ENCODE measurements at places on chromosomes 13 and 19.

DNA sequence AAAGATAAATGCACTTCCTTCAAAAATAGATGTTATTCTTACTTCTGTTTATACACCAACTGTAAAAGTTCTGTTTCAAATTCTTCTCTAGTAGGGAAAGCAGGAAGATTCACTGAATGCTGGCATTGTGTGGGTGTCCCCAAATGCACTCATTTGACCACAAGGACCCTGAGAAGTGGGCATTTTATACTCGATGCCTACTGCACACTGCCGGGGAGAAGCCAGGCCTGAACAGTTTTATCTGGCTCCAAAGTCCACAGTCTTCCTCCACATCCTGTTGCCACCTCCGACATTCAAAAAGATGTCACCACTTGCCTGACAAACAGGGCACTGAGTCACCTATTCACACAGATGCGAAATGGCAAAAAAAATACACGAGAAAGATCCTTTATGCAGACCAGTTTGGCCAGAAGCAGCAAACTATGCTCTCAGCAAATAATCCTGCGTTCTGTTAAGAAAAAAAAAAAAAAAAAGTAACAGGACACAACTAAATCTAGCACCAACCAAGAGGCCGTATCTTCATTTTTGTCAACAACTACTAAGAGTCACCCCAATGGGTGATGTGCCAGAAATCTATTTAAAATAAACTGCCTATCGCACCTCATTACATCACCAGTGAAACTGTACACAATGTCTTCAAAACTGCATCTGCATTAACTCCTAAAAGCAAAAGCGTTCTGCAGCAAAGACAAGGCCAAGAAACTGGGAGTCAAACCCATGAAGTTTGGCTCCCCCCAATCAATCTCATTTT lies 6.2 kb downstream of the ZC3H4 start:
- peak; percentile 54 for DNase-seq

DNA sequence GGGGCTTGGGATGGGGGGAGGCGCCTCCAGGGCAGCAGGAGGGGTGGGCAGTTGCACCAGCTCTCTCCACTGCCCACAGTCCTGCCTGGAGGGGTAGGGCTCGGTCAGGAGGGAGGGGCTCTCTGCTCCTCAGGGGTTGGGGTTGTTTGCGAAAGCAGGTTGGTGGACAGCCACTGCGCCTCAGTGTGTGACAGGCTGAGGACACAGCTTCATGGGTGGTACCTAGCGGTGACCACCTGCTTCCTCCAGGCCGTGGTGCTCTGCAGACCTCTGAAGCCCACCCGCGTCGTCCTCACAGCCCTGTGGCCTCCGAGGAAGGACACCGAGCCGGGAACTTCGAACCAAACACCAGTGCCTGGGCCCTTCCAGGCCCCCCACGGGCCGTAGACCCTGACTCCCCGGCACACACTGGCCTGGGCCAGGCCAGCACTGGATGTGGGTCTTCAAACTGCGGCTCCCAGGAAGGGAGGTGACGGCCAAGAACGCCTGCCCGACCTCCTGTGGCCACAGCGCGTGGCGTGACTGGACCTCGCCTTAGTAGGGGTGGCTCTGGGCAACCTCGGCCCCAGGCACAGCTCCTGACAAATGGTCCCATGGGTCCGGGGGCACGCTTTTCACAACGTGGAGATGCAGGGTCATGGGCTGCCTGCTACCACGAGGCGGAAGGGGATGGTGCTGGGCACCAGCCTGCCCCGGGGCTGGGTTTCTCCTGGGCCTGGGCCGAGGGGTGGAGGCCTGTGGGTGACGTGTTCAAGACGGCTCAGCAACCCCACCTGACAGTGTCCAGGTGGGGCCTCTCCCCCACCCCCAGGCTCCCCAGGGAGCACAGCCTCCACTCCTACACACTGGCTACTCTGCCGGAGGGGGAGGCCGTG lies 173.2 kb downstream of the KDM4B start:
- no peak for DNase-seq

- DNase-seq, result no peak
These were observed 12.4 kb downstream of the SBNO2 start for GRCh38 chr19:1161716-1162115.

GRCh38 chr13:79803296-79803695 lies 322.3 kb downstream of the NDFIP2 start:
- DNase-seq, result no peak

DNA sequence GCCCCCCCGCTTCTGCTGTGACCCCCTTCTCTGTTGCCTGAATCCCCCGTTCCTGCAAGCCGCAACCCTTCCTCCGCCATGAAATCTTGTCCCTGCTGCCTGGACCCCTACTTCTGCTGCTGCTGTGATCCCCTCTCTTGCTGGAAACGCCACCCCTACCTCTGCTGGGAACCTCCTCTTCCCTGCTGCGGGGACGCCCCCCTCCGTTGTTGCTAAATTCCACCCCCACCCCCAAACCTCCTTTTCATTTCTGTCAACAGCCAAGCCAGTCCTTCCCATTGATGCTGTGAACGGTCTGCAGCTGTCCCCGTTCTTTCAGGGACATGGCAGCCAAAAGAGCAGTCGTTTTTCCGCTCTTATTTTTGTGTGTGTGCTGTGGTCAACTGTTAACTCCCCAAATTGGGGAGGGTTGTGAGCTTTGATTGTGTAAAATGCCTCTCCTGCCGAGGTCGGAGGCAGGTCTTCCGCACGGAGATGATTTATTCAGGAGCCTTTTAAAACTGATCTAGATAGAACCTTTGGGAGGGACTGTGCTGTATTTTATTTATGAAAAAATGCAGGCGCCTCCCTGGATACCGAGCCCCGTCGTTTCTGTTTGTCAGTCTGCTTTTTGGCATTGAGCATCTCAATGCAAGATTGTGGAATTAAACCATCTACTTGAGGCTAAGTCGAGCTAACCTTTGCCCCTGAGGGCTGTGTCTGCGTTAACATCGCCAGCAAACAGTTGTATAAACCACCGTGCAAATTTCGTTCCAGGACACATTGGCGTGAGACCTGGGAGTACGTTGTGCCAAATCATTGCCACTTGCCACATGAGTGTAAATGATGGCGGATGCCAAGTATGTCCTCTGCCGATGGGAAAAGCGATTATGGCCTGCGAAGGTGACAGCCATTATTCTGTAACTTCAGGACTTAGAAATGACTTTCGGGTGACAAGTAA lies 27.9 kb upstream of the NDUFS7 start:
- DNase-seq, result peak; percentile 27

- no peak for DNase-seq
These were observed 637.8 kb upstream of the KLF12 start for GRCh38 chr13:74771964-74772363.

- DNase-seq, result no peak
These were observed 195.0 kb upstream of the STARD13 start for GRCh38 chr13:33480561-33480960.

DNA sequence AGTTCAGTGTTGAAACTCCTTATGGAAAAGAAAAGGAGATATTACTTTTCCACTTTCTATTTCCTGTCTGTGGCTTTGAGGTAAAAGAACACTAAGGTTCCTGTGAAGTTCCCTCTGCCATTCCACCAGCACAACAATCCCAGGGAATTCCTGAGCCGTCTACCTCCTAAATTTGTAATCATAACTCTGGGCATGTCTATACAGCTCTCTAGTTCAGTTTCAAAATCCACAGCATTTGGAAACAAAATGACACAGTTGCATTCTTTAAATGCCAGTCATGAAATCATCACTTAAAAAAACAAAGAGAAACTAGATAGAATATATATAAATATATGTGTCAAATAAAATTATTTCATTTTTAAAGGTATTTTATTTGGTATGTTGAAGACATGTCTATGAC lies 9.0 kb upstream of the THSD1 start:
- no peak for DNase-seq

- DNase-seq, result no peak
These were observed 40.8 kb downstream of the CYP2B6 start for GRCh38 chr19:41031916-41032315.

DNA sequence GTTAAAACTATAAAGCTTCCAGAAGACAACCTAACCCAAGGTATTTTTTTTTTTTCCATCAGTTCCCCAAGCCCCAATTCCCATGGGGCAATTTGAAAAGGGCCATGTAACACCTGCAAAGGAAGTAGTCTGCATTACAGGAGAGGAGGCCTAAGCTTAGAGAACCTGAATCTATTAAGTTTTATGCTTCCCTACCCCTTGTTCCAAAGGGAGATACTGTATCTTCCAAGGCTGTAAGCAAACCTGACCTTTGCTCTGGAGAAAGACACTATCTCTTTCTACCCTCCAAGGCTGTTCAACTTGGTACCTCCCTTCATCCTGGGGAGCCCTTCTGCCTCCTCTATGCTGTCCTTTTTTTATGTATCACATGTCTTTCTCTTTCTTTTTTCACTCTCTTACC lies 15.0 kb downstream of the KATNAL1 start:
- no peak for DNase-seq

GRCh38 chr13:113666951-113667701 lies at the start of gene GRK1:
Gene GRK1 (plus strand): TSS chr13:113667219. CDS start chr13:113667387, 168 bp downstream.
- DNase-seq, result no peak

GRCh38 chr19:55464662-55465054 lies at the start of gene C19orf85:
Gene C19orf85 (minus strand): TSS chr19:55464751. CDS start chr19:55464554, 197 bp downstream.
- no peak for DNase-seq

- no peak for DNase-seq
These were observed 179.2 kb upstream of the ZNF507 start for GRCh38 chr19:32166238-32166637.

GRCh38 chr13:100855151-100855550 lies 180.6 kb upstream of the TMTC4 start:
- DNase-seq, result no peak

DNA sequence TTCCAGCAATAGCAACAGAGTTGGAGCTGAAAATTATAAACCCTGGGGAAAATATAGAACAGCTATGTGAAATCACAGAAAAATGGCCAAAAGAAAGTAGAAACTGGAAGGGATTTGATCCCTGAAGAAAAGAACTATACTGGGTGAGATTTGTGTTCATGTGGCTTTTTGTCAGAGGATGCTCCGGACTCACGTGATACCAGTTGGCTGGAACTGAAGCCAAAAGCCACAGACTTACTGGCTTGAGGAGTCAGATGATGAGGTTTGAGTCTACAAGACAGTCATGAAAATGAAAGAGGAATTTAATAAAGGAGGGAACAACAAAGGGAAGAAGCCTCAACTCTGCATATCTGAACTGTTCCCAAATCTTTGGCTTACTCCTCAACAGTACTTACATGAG lies 427.1 kb downstream of the GPC5 start:
- DNase-seq, result no peak

All from activated CD4-positive, alpha-beta T cell treated with anti-CD3 and anti-CD28 coated beads for 48 hours (primary cell).